Inflammatory macrophage (primary cell): ENCODE measurements at places on chromosomes 12 and 14.

- no peak for DNase-seq
These were observed 348.5 kb downstream of the NPAS3 start for GRCh38 chr14:33287189-33287588.

- no peak for DNase-seq
These were observed 29.0 kb downstream of the RTL1 start for GRCh38 chr14:100874411-100875091.

GRCh38 chr14:24693353-24693737 is 59.4 kb upstream of the GZMB start:
- DNase-seq: no peak

DNA sequence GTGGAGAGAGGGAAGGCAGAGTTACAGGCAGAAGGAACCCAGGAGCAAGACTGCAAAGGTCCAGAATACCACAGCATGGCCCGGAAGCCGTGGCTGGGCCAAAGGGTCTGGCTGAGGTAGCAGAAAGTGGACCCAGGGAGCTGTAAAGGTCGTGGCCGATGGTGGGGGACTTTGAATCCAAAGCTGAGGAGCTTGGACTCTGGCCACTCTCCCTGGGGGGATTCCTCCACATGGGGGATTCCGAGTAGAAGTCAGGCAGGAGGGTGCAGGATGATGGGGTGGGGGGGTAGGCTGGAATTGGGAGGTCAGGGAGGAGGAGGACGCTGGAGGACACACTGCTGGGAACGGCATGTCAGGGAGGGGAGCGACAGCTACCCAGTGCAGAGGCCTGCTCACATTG is 125.2 kb downstream of the GCH1 start:
- DNase-seq: no peak

- no peak for DNase-seq
These were observed 88.2 kb downstream of the TMX1 start for GRCh38 chr14:51328064-51328771.

GRCh38 chr12:53695152-53696145 is 19.6 kb upstream of the ATP5MC2 start:
- DNase-seq: no peak

- DNase-seq: no peak
These were observed 12.9 kb downstream of the BRI3BP start for GRCh38 chr12:125006365-125006764.

DNA sequence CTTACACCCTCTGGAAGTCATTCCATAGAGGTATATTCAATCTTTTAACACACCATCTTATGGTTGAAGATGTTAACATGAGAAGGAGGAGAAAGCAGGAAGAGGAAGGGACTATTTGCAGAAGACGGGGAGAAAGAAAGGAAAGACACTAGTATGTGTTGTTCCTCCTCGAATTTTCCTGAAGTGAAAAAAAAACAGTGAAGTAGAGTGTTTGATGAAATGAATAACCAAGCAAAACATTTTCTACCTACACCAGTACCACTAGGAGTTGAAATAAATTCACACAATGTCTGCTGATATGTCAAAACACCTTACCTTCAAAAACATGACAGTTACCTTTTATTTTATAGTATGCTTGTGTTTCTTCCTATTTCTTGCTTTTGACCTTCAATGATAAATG is 1.4 kb upstream of the CNOT2 start:
- DNase-seq: no peak

DNA sequence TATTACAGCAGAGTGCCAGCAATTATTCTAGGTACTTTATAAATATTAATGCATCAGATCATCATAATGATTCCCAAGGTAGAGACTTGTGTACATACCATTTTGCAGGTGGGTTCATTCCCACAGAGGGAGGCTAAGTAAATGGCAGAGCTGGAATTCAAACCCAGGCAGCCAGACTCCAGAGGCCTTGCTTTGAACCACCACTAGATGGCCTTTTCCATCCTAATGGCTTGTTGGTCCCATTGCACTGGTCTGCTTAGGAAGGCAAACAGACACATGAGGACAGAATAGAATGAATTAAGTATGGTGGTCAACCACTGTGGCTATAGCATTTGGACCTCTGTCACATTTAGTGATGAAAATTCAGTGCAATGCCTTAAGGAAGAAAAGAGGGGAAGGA is 158.7 kb downstream of the METTL25 start:
- DNase-seq: no peak
